ENCODE measurements at places on chromosomes 6 and 20. TPM values are rescaled to one million over a fixed set of nuclear protein-coding genes. Genes with fewer than 3 reads are reported as not detected.

DNA sequence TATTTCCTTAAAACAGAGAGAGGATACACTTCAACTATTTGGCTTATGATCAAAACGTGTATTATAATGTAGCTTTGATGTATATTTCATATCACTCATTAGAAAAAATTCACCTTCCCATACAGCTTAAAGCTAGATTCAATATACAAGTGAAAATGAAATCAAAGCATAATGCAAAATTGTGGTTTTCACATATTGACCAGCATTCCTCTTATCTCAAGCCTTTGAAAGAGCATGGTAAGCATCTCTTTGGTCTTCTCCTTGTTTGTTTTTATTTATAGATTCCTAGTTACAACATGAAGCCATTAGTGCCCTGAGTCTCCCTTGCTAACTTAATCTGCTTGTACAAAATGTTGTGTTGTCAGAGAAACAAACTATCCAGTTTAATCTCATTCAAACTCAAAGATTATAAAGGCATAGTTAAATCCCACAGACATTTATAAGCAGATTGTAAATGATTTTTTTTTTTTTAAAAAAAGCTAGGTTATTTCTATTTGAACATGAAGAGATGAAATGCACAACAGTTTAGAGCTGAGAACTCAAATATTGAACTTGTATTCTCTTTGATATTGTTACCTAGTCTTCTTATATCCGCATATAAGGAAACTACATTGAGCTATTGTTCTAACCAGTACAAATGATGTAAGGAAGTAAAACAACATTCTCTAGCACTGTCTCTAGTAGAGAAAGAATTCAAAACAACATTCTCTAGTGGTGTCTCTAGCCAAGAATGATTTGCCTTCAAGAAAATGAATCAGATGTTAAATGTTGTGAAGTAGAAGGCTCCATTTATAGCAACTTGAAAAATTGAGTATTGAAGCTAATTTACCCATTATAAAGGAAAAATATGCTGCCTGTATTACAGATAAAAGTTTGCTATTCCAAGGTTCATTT is 31.2 kb upstream of the SMIM28 start:
- DNase-seq = no peak

Gene KCNG1
- 22.7 TPM for total RNA-seq

- DNase-seq = no peak
Observed at GRCh38 chr6:108736002-108736361, 112.2 kb upstream of the ARMC2 start.

- DNase-seq = peak; percentile 80
Observed at GRCh38 chr6:22412994-22413393, 116.2 kb upstream of the PRL start.

GRCh38 chr6:3990692-3991491 is 88.0 kb downstream of the FAM217A start:
- peak; percentile 94 for DNase-seq

- no peak for DNase-seq
Observed at GRCh38 chr6:24497254-24497970, 2.6 kb downstream of the ALDH5A1 start.

GRCh38 chr6:39421383-39422225 is 99.1 kb upstream of the KCNK16 start:
- no peak for DNase-seq

- DNase-seq = no peak
Observed at GRCh38 chr6:129429956-129430355, 280.0 kb downstream of the ARHGAP18 start.

- DNase-seq = peak; percentile 76
Observed at GRCh38 chr6:137589067-137589848, 95.1 kb upstream of the OLIG3 start.

Gene HLA-DMA
- total RNA-seq = 1.9 TPM

DNA sequence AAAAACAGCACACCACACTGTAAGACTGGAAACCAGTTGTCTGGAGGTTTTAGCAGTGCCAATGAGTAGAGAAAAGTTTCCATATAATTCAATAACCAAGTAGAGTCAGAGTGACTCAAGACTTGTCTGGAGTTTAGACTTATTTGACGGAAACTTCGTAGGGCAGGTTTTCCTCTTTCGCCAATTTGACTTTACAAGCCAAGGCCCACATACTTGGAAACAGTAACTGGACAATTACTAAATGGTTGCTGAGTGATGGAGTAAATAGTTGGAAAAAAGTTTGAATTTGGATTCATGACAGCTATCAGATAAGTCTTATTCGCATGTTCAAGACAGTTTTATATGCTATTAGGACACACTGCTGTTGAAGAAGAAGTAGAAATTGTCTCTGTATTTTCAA is 48.1 kb upstream of the CTAGE9 start:
- no peak for DNase-seq

- DNase-seq = peak; percentile 77
Observed at GRCh38 chr6:52049252-52050050, 38.0 kb downstream of the PKHD1 start.
